ENCODE measurements at places on chromosomes 3 and 15. TPM values are rescaled to one million over a fixed set of nuclear protein-coding genes. Genes with fewer than 3 reads are reported as not detected.

The SLC51B gene
- total RNA-seq, result 0.71 TPM

The SLC9C1 gene
- 1.2 TPM for total RNA-seq

The BLM gene
- 4.7 TPM for total RNA-seq

GRCh38 chr15:79170256-79170664 lies 79.7 kb upstream of the RASGRF1 start:
- no peak for DNase-seq

DNA sequence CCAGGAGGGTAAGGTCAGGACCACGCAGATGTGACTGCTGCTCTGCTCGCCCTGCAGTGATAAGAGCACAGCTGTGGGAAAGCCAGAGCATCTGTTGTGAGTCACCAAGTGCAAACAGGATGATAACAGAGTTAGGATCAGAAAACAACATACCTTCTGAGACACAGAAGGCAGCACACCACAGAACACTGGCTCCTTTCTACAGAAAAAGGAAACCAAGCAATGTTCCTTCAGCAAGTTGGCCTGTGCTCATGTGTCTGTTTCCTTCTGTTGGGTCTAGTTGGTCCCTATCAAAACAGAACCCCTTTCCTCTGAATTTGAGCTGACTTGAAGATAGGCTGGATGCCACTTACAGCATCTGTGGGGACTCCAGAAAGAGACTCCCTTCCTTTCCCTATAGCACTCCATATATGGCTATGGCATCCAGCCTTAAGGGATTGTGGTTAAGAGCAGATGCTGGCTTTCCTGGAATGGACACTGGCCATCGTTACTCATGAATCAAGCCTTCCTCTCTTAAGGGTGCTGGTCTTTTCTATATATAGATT lies 440.7 kb upstream of the THBS1 start:
- peak; percentile 55 for DNase-seq

Data from muscle of leg (tissue), 16 donors.